Upper lobe of right lung (tissue), 1 donor: ENCODE measurements at places on chromosomes 11 and 22. TPM values are rescaled to one million over a fixed set of nuclear protein-coding genes. Genes with fewer than 3 reads are reported as not detected.
A peak's percentile ranks its signal among the peaks of the same experiment; 100 is the strongest.

GRCh38 chr11:69311767-69312385, 17.9 kb downstream of the MYEOV start:
- no peaks in the 10 kb centered on the region for H3K27me3 ChIP-seq
- no peaks in the 10 kb centered on the region for H3K36me3 ChIP-seq
- DNase-seq, result peak; percentile 62
- H3K4me1 ChIP-seq, result peaks cover 24% of the 10 kb centered on the region
- peak overlapping the region; percentile 36 for H3K27ac ChIP-seq
- no peak overlapping the region for H3K4me3 ChIP-seq

DNA sequence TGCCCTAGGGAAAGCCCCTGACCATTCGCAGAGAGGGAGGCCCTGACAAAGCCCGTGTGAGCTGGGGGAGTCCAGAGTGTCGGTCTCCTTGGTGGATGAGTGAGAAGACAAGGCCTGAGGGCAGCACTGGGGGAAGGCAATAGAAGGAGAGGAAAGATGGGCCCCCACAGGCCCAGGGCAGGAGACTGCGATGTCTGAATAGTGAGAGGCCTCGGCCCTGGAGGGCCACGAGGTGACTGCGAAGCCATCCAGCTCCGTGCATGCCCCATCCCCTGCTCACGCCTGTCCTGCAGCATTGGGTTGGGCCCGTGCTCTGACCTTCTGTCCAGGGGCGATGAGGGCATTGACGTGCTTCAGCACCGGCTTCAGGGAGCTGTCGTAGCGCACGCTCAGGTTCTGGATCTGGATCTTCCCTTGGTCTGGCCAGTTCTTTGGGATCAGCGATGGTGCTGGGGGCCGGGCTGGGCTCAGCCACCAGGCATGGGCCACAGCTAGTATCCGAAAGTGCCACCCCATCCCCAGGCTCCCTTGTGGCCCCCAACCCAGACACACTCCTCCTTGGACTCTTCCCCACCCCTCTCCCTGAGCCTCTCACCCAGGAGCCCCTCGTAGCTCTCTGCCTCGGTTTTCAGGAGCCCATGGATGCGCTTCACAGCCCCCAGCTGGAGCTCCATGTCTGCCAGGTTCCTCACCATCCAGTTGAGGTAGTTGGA, 8.3 kb upstream of the KCNJ11 start:
- no peak overlapping the region for H3K4me3 ChIP-seq
- H3K36me3 ChIP-seq, result no peaks in the 10 kb centered on the region
- no peaks in the 10 kb centered on the region for H3K27me3 ChIP-seq
- no peaks in the 10 kb centered on the region for H3K4me1 ChIP-seq
- no peak for DNase-seq
- H3K27ac ChIP-seq, result no peak overlapping the region

GRCh38 chr11:28760676-28761390, 652.6 kb downstream of the METTL15 start:
- no peak for DNase-seq
- H3K27ac ChIP-seq, result no peak overlapping the region
- no peaks in the 10 kb centered on the region for H3K36me3 ChIP-seq
- no peaks in the 10 kb centered on the region for H3K27me3 ChIP-seq

- H3K27me3 ChIP-seq, result no peaks in the 10 kb centered on the region
- no peaks in the 10 kb centered on the region for H3K36me3 ChIP-seq
- no peaks in the 10 kb centered on the region for H3K4me1 ChIP-seq
- H3K4me3 ChIP-seq, result no peak overlapping the region
- DNase-seq, result no peak
These were observed 130.4 kb downstream of the SLC1A2 start for GRCh38 chr11:35288817-35289541.

F2 gene
- total RNA-seq, result not detected
